Mesenteric fat pad (tissue), 1 donor: ENCODE measurements at places on chromosomes 6 and 20. TPM values are rescaled to one million over a fixed set of nuclear protein-coding genes. Genes with fewer than 3 reads are reported as not detected.

CAP2 gene
- 9.3 TPM for total RNA-seq

HDGFL1 gene
- total RNA-seq: not detected

- no peak for DNase-seq
Observed at GRCh38 chr20:23205611-23206041, 119.5 kb upstream of the CD93 start.

GRCh38 chr20:60100780-60101179 is 142.6 kb downstream of the CDH26 start:
- no peak for DNase-seq

GRCh38 chr20:37072293-37073196 is 23.3 kb downstream of the RBL1 start:
- DNase-seq: no peak

- DNase-seq: no peak
Observed at GRCh38 chr6:158051968-158052367, 70.3 kb downstream of the SYNJ2 start.

DNA sequence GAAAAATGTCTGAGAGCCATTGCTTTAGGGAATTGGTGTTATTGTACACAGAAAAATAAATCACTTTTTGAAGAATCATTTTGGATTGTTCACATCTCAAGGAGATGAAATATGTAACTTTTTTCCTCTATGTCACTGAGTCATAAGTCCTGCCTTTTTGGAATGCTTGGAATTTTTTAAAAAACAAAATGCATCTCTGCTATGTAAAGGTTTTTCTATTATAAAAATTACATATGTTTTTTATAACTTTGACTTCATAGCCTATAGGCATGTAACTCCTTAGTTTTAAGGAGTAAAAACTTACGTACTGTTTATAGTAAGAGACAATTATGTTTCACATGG is 8.7 kb downstream of the RNF144B start:
- no peak for DNase-seq
